ENCODE measurements at places on chromosomes 13 and 19.

DNA sequence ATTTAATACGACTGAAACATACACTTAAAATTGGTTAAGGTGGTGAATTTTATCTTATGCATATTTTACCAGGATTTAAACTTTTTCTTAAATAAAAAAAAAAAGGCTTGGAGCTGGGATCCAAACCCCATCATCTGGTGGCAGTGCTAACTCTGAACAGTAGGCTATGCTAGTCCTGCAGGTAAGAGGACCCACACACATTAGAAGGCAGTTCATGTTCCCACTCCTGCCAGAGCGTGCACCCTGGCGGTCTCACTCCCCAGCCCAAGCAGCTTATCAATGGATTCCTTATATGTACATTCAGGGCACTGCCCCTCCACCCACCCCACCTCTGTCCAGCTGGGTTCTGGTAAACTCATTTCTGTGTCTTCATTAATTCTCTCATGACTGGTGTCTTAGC, 31.3 kb upstream of the CEBPA start:
- DNase-seq = no peak

DNA sequence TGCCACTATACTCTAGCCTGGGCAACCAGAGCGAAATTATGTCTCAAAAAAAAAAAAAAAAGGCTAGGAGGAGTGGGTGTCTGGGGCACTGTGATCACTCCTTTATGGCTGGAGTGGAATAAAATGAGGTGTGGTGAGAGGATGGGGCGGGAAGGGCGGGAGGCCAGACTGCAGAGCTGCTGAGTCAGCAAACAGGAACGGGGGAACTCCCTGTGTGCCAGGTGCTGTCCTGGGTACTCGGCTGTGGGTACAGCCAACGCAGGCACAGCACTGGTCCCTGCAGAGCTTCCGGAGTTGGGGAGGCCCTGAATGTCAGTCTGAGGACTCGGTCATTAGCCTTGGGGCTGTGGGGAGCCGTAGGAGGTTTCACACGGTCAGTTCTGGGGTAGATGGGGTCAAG, 5.7 kb downstream of the PRPF31 start:
- DNase-seq = no peak

DNA sequence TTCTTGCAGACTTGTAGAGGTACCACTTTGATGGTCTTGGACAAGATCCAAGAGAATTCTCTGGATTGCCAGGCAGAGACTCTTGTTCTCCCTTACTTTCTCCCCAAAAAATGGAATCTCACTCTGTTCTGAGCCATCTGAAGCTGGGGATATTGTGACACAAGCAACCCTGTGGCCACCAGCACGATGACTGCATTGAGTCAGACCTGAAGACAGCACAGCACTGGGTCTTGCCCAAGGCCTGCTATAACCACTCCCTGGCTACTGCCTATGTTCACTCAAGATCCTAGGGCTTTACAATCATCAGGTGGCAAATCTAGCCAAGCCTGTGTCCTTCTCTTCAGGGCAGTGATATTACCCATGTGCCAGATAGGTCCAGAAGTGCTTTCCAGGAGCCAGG, 202.5 kb upstream of the SERP2 start:
- DNase-seq = no peak

DNA sequence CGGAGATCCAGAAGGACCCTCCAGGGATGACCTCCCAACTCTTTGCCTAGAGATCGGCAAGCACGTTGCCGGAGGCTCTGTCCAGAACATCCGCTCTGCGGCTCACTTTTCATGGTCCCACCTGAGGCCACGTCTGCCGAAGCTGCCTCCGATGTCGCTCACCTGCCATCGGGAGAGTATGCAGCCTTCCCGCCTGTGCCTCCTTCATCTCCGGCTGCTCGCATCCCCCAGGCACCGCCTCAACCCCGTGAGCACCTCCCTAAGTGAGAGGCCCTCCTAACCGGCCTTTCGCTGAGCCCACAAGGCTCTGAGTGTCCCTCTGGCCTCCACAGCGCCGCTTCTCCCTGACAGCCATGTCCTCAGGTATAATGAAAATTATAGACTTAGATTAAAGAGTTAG, 275.1 kb downstream of the EFNB2 start:
- DNase-seq = no peak

- no peak for DNase-seq
These were observed 74.2 kb upstream of the CSNK1A1L start for GRCh38 chr13:37179645-37180044.

DNA sequence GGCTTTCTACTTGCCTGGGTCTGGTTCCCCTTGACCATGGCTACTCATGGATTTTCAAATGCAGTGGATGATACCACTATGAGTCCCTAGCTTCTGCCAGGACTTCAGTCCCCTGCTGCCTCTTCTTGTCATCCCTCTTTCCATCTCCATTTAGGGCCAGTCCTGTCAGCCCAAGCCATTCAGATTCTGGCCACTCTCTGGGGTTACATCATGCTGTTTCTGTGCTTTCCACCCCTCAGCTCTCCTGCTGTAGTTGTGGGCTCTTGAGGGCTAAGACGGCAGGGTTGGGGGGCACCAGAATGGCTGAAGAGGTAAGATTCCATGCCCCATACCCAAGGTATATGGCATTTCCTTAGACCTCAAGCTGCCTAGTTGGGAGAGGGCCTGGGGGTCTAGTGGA, 13.2 kb upstream of the ZNF492 start:
- DNase-seq = no peak

DNA sequence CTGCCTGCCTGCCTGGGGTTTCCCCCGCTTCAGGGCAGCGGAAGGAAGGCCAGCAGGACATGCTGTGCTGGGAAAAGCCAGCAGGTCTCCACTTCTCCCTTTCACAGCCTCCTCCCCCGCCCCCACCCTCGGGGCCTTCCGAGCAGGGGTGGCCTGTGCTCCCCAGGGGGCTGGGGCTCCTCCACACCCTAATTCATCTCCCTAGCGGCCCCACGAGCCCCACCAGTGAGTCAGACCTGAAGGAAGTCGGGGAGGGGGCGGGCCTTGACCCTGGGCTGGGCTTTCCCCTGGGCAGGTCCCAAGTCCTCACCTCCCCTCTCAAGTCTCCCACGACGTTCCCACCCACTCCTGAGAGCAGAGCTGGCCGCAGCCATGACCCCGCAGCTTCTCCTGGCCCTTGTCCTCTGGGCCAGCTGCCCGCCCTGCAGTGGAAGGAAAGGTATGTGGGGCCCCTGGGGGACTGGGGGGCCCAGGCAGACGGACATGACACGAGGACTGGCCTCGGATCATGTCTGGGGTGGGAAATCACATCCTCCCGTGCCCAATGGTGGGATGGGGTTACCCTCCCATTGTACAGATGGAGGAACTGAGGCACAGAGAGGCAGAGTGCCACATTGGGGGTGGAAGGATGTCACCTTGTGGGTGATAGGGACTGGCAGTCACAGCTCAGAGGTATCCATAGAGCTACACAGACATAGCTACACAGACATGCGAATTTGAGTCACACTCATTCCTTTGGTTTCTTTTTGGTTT, at the start of gene EBI3:
TSS of gene EBI3 (plus strand) at position 345 of the 753 bp plus-strand sequence. CDS start at position 373, 28 bp downstream.
- DNase-seq = no peak
